ENCODE measurements at places on chromosomes 11 and 22.

DNA sequence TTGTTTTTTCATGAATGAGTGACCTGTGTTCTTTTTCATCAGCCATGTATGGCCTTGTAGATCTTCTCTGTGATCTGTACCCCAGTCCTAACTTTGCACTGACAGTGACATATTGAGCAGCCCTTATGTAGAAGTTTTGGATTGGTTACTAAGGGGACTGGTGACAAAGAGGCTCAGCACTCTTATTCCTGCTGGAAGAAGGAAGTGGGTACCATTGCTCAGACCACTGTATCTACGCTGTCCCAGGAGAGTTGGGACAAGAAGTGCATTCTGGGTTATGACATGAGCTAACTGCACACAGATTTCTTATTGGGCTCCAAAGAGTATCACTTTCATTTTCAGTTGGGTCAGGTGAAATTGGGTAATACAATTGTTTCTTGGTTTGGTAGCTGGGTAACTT, 107.8 kb upstream of the RASSF10 start:
- no peak for DNase-seq

DNA sequence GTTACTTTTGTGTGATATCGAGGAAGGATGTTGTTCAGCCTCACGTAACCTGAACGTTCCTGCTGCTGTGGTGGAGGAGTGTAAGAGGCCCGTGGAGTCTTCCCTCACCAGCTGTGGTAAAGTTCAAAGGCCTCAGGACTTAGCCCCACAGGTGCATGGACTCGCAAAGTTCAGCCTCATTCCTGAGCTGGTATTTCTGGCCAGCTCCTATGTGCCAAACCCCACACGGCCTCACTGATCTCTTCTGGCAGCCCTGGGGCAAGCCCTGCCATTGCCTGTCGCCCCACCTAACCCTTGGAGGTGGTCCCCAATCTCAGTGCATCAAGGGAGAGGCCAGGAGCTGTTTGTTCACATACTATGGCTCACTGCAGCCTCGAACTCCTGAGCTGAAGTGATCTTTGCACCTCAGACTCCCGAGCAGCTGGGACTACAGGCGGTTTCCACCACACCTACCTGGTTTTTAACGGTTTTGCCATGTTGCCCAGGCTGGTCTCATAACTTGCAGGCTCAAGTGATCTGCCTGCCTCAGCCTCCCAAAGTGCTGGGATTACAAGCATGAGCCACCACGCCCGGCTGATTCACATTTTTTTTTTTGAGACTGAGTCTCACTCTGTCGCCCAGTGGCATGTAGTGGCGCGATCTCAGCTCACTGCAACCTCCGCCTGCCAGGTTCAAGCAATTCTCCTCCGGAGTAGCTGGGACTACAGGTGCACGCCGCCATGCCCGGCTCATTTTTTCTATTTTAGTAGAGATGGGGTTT, 2.2 kb downstream of the PHRF1 start:
- DNase-seq: no peak

GRCh38 chr22:38203855-38204514, 2.2 kb downstream of the MAFF start:
- DNase-seq: no peak

GRCh38 chr11:17351510-17352176, at the start of gene NCR3LG1:
NCR3LG1 (plus strand) TSS chr11:17351800; CDS start chr11:17351970, 170 bp downstream.
- peak; percentile 34 for DNase-seq

GRCh38 chr11:66686801-66687750, 9.4 kb upstream of the RBM4B start:
- no peak for DNase-seq

- DNase-seq: no peak
These were observed 6.0 kb upstream of the UCP3 start for GRCh38 chr11:74014880-74015279.

DNA sequence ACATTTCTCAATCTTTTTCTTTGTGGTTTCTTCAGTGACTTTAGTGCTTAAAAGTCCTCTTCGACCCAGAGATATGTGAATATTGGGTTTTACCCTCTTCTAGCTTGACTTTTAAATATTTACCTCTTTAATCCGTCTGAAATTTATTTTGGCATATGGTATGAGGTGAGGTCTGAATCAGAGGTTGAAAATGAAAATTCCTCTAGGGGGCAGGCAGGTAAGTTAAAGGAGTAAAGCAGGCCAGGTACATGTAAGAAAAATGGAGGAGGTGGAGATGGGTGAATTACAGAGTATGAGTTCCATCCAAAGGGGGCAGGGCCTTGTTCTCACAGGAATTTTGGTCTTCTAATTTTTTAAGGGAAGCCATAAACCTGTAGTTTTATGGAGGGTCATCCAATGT, 263.8 kb upstream of the NARS2 start:
- DNase-seq: no peak

- DNase-seq: peak; percentile 97
These were observed at the start of gene SNRPD3 for GRCh38 chr22:24555165-24556039. SNRPD3 (plus strand) TSS chr22:24555999; CDS start chr22:24557675, 1,676 bp downstream.

GRCh38 chr11:83241291-83241946, 44.7 kb downstream of the CCDC90B start:
- DNase-seq: no peak
